GM18507 (cell line): ENCODE measurements at places on chromosomes 6 and 20.

- DNase-seq: no peak
These were observed 61.5 kb upstream of the FNDC1 start for GRCh38 chr6:159107451-159108260.

GRCh38 chr20:19992996-19993908, 23.9 kb upstream of the NAA20 start:
- DNase-seq: no peak

- no peak for DNase-seq
These were observed 60.3 kb upstream of the C20orf144 start for GRCh38 chr20:33601861-33602260.

DNA sequence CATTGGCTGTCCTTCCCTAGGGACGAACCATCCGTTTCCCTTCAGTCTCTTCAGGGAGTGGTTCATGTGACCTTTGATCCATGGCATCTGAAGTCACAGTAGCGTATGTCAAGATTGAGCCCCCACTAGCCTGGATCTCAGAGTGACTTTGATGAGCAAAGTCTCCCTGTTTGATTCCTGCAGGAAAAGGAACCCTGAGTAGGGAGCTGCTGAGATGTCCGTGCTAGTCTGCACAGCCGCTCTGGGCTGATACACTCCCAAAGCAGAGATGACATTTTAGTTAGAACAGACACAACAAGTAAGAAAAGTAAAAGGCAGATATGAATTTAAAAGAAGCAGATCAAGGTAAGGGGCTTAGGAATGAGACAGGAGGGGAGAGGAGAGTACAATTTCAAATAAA, 899.4 kb downstream of the C6orf118 start:
- DNase-seq: no peak

DNA sequence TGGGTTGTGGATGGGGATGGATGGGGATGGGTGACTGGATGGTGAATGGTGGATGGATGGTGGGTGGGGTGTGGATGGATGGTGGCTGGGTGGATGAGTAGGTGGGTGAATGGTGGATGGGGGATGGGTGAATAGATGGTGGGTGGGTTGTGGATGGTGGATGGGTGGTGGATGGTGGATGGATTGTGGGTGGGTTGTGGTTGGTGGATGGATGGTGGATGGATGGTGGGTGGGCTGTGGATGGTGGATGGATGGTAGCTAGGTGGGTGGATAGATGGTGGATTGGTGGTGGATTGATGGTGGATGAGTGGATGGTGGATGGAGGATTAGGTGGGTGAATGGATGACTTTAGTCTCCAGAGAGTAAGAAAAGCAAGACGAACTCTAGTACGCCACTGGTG, 57.6 kb downstream of the YTHDF1 start:
- no peak for DNase-seq

DNA sequence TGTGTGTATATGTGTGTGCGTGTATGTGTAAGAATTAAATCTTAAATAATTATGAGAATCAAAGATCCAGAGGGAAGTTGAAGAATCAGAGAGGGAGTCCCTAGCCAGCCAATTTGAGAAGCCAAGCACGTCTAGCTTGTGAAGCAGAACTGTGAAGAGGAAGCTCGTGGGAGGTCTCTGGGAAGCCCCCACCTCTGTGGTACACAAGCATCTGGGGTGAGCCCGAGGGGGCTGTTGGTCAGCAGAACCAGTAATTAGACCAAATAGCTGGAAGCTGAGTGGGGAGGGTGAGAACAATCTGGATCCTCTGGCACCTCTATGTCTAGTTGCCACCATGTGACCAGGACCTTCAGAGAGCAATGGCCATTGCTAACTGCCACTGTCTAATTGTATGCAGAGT, 310.0 kb upstream of the PRND start:
- DNase-seq: no peak

DNA sequence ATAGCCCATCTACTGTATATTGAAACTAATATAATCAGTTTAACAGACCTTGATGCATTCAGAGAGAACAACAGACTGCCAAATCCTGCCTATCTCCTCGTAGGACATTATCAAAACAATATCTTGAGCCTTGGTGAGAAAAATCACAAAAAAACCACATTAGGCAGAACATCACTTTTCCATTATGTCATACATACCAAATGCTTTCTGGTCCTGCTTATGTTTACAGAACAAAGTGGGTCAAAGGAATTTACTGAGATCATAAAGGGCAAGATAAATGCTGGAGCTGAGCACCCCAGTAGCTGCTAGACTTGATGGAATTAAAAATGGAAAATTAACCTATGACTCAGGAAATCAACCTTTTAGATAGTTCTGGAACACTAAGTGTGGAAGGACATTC, 195.3 kb upstream of the KCNK16 start:
- DNase-seq: no peak

- no peak for DNase-seq
These were observed 34.6 kb downstream of the GCNT2 start for GRCh38 chr6:10555625-10556309.

- DNase-seq: no peak
These were observed 131.8 kb downstream of the SCML4 start for GRCh38 chr6:107692351-107692750.

DNA sequence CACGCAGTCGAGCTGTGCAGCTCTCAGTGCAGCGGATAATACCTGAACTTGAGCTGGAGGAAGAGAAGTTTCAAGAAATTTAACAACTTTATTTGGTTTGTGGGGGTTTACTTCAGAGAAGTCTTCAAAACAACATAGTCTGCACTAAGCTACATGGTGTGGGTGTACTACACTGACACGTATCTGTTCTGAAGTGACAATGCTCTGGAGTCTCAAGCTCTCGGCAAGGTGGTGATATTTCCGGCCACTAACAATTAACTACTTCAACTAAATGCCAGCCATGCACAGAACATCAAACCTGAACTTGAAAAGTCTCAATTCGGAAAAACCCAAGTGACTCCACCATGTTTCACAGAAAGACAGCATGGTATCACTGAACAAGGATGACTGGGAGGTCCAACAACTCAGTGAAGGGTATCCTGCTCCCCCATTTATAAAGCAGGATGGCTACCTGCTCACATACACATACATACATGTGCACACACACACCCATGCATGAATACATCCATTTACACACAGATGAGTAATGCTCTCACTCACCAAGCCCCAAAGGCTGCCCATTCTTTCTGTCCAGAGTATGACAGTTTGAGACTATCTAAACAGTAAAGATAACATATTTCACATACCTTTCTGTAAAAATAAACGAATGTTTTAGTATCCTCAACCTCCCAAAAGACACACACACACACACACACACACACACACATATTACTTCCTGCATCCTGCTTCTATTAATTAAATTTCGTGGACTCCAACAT, 15.4 kb upstream of the ANKRD60 start:
- no peak for DNase-seq

DNA sequence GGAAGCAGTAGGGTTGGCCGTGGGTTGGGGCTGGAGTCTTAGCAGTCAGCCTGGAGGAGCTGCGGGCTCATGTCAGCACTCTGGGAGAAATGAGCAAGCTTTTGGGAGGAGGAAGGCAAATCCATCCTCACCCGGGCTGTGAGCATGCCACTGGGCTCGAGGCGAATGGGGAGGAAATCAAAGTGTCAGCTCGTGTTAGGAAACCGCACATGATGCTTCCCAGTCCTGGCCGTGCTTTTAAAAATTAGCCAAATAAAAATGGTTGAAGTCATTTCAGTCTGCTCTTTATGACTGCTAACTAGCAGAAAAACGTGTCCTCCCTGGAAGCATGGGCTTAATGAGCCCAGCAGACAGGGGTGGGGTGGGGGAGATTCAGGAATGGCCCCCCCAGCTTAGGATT, 98.1 kb downstream of the NFATC2 start:
- no peak for DNase-seq

DNA sequence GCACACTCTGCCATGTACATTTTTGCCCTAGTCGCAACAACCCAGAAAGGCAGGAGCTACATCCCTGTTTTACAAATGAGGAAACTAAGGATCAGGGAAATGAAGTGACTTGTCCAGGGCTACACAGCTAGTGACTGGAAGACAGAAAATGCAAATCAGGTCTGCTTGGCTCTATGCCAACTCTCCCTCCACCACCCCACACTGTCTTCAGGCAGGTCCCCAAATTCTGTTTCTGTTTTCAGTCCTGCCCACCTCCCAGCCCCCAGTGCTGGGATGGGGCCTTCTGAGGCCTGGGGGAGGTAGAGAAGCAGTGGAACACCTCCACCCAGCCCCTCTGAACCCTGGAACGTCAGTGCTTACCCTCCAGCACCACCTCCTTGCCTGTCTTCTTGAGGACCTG, 5.1 kb downstream of the SNTA1 start:
- DNase-seq: no peak

- no peak for DNase-seq
These were observed 152.8 kb downstream of the GRM4 start for GRCh38 chr6:33993091-33993490.
